ENCODE measurements at places on chromosomes 6 and 20.
A peak's percentile ranks its signal among the peaks of the same experiment; 100 is the strongest.

DNA sequence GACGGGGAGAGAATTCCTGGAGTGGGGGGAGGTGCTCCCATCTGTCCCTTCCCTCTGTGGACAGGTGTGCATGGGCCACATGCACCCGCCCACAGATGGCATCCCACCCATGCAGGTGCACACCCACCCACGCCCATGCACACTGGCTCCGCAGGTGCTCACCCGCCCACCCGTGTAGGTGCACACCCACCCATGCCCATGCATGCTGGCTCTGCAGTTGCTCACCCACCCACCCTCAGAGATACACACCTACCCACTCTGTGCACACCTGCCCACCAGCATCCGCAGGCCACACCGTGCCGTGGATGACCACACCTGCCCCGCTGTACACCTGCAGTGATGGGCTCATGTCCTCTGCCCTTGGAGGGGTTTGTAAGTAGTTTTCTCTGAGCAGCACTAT, 132.0 kb downstream of the PHACTR3 start:
- DNase-seq, result no peak

DNA sequence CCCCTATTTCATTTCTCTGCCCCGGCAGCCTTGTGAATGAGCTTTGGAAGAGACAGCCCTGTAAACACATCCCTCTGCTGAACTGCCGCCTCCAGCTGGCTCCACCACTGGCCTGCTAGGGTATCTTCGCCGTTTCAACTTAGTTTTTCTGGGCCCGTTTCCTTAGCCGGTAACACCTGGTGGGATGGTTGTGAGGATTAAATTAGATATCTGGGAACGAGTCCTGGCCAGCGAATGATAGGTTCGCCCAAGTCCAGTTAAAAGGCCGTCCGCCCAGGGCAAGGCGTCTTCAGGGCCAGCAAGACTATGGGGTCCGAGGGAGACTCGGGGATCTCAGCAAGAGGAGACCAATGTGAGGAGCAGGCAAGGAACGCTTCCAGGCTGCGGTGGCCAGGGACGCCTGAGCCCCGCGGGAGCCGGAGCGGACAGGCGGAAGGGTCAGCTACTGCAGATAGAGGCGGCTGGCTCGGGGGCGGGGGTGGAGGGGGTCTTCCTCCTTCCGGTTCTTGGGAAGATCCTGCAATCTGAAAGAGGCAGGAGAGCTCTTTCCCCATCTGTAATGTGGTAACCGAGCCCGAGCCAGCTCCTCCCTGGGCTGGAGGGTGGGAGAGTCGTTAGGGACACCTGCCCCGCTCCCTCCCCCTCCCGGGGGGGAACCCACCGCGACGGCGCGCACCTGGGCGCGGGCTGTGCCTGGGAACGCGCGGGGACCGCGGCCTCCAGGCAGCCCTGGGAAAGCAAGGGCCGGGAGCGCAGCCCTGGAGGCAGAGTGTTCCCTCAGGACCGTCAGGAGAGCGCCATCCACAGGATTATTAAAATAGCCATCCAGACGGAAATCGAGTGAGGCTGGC, 4.5 kb upstream of the PTCRA start:
- no peak for DNase-seq

DNA sequence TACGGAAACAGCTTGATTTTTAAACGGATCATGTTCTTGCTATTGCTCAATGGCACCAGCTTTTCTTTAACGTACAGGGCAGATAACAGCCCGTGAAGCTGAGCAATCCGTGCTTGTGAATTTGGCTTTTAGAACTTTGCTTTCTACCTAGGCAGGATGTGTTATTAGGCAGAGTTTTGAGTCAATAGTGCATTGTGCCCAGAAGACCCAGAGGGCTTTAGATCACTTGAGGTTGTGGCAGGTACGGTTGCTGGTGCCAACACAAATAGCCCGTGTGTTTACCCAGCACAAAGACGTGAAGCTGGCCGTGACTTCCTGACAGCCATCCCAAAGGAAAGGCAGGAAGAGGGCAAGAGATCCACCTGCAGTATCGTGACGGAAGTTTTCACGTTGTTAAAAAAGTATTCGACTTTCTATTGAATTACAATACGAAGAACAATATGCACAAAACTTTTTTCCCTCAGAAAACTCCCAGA, 117.4 kb upstream of the FRMD1 start:
- no peak for DNase-seq

GRCh38 chr20:32518593-32519380, 66.3 kb downstream of the NOL4L start:
- DNase-seq, result no peak

DNA sequence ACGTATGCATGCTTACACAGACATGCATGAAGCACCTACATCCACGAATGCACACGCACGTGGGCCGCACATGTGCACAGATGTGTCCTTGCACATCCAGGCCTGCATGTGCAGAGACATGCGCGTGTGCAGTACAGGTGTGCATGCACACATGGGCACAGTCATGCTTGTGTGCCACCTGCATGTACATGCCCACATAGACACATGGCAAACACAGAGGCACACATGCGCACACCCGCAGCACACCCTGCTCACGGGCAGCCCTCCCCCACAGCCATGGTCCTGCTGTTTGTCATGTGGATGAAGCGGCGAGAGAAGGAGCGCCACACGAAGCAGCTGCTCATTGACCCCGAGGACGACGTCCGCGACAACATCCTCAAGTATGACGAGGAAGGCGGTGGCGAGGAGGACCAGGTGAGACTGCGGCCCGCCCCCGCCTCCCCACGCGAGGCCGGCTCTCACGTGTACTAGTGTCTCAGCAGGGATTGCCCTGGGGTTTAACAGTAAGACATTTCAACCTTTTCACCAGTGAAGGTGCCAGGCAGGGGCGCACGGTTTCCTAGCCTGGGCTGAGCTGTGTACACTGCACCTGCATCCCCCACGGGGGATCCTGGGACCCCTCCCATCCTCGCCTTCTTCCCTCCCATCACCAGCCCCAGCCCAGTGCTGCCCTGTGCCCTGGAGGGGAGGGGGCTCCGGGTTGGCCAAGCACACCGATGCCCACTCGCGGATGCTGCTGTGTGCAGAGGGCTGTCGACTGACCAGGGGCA, 132.8 kb downstream of the TAF4 start:
- DNase-seq, result no peak

DNA sequence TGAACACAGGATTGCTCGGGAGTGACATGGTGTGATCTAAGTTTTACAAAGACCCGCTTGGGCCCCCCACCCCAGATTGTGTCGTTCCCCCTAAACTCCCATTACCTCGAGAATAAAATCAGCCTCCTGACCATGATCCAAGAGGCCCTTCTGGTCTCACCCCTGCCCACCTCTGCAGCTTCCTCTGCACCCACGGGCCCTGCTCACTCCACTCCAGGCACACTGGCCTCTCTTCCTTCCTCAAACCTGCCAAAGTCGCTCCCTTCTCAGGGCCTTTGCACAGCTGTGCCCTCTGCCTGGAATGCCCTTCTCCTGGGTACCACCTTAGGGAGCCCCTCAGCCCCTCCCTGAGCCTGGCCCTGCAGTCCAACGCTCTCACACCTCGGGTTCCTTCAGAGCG, 17.9 kb downstream of the TGM2 start:
- no peak for DNase-seq

DNA sequence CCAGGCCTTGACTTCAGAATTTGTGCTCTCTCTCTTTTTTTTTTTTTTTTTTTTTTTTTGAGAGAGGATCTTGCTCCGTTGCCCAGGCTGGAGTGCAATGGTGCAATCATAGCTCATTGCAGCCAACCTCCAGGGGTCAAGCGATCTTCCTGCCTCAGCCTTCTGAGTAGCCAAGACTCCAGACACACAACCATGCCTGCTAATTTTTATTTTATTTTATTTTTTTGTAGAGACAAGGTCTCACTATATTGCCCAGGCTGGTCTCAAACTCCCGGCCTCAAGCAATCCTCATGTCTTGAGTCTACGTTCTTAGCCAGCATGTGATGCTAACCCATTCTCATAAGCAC, 19.4 kb downstream of the TGM2 start:
- DNase-seq, result no peak

DNA sequence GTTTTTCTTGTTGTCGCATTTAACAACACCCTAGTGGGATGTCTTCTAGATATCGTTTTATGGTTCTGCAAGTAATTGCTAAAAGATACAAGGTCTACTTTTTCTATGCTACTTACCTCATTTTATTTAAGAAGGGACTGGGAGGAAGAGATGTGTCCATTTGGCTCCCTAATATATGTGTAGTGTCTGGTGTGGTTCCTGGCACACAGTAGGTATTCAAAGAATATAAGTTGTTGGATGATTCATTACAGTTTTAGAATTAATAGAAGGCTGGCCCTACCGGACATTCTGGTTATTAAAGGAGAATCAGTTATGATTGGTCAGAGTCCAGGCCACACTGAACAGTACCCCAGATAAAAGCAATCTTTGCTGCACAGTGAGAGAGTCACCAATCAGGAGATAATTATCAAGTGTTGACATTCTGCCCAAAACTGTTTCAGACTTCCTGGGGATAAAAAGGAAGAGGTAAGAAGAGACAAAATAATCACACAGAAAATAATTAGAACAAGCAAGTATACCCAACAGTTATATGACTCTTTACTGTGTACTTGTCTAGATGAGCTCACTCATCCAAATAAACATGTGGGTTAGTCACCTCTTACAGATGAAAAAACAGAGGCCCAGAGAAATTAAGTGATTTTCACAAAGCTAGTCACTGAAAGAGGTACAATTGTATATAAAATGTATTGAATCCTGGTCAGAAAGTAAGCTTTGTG, 7.0 kb downstream of the TMEM244 start:
- DNase-seq, result peak; percentile 14

DNA sequence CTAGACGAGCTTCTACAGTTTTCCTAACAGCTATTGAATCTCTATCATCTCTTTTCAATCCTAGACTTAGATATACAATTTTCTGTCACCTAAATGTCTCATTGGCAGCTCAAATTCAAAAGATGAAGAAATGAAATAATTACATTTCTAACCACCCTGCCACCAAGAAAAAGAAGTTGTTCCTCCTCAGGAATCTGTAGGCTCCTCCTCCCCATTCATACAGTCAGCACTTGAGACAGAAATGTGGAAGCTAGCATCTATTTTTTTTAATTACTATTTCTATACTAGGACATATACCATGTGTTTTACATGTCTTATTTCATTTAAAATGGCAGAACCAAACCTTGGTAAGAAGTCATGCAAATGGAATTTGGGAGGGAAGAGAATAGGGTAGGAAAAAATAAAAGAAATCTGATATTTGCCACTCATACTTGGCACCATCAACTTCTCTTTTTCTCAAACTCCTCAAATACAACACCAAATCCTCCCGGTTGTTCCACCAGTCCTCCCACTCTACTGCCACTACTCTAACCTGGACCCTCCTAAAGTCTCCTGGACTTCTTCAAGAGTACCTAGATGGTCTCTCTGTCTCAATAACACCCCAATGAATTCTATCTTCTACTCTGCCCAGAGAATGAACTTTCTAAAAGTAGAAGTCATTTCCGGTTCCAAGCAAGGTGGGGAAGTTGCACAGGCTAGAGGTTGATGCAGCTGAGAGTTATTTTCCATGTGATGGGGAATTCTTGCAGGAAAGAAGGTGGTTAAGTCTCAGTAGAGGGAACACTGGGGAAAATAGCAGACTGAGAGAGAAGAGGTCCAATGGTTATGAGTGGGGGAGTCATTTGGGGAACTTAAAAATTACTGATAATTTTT, 54.1 kb downstream of the ATXN1 start:
- no peak for DNase-seq

DNA sequence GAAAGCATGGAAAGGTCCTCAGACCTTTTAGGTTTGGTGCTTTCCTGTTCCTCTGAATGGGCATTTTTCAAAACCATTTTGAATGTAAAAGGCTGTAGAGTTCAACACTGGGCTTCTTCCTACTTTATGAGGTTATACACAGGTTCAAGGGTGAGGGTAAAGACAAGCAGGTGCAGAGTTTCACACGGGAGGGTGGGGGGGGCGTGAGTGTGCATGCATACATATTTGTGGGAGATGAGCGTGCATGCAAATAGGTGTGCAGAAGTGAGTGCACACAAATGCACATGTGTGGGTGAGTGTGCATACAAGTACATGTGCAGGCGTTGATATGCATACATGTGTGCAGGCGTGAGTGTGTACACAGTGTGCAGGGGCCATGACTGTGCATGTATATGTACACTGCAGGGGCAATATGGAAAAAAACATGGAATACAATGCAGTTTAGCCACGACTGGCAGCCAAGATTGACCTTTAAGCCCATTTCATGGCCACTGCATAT, 183.1 kb downstream of the GMPR start:
- DNase-seq, result no peak

GRCh38 chr20:10563935-10564492, 109.8 kb downstream of the JAG1 start:
- DNase-seq, result no peak

- DNase-seq, result peak; percentile 52
Observed at GRCh38 chr6:16472349-16473069, 234.1 kb downstream of the GMPR start.

DNA sequence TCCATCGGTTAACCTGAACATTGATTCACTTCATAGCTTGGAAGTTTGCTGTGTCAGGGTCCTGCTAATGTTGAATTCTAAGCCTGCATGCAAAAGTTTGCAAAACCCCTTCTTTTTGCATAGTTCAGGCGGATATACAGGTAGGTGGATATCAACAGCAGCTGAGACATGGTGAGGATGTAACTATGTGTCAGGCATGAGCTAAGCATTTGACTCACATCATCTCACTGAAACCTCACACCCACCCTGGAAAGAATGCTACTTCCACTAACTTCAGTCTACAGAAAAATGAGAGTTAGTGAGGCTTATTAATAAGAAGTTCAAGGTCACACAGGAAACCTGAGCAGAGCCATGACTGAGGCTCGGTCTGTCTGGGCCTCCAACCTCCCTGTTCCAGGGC, 276.9 kb downstream of the BMP7 start:
- DNase-seq, result no peak

DNA sequence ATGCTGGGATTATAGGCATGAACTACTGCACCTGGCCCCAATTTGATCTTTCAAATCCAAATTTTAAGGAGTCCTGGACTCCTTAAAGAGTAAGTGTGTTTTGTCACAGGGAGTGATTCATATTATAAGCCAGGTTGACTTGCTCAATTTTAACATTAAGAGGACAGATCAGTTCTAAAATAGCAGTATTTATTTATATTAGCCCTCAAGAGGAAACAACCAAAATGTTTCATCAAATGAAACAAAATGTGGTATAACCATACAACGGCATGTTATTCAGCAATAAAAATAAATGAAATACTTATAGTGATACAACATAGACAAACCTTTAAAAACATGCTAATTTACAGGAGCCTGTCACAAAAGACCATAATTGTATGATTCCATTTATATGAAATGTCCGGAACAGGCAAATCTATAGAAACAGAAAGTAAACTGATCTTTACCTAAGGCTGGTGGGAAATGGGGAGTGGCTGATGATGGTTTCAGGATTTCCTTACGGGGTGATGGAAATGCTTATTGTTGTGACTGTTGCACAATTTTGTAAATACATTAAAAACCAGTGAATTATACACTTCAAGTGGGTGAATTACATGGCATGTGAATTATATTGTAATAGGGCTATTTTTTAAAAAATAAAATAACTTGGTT, 637.4 kb downstream of the MMUT start:
- peak; percentile 45 for DNase-seq

Data from fibroblast of gingiva (primary cell).